ENCODE measurements at places on chromosomes 16 and 17.

DNA sequence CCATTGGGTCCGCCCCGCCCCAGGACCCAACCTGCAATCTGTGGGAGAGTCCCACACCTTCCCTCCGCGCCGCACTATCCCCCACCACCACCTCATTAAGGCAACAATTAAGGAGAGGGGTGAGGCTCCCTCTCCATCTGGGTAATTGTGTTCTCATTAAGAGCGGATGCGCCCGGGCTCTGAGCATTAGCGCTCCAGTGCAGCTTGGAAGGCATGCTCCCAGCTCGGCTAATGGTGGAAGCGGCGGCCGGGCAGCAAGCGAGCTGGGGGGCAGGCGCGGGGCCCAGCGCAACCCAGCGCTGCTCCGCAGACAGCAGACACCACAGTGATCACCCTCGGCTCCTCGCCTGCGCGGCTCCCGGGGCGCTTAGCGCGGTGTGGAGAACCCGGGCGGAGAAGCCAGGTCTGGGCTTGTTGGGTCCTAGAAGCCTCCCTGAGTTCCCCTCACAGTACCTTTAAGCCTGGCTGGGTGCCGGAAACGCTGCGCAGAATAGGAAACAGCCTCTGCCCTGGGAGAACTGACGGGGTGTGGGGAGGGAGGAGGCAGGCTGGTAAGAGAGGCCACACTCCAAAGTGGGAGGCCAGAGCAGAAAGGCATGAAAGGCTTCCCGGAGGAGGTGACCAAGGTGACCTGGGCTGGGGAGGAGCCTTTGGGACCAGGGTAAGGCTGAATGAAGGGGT, 6.4 kb downstream of the CBLN1 start:
- DNase-seq: no peak

DNA sequence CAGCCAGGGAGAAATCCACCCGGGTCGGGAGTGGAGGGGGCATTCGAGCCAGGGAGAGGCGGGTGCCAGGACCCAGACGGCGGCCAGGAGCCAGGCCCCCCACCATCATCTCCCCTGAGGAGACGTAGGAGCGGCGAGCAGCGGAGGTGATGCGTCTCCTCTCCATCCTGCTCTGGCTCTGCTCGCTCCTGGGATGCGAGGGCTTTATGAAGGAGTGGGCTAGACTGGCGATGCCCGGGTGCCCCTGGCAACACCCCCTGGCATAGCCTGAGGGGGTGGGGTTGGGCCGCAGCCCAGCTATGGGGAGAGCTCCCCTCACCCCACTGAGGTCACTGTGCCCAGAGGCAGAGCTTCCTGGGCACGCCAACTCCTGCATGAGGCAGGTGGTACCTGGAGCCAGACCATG, at the start of gene GFAP:
GFAP (minus strand) TSS at position 180 of the 406 bp plus-strand sequence; CDS start at position 166, 14 bp downstream.
- DNase-seq: peak; percentile 16

- no peak for DNase-seq
Observed at GRCh38 chr16:83958137-83958845, 5.3 kb downstream of the OSGIN1 start.

DNA sequence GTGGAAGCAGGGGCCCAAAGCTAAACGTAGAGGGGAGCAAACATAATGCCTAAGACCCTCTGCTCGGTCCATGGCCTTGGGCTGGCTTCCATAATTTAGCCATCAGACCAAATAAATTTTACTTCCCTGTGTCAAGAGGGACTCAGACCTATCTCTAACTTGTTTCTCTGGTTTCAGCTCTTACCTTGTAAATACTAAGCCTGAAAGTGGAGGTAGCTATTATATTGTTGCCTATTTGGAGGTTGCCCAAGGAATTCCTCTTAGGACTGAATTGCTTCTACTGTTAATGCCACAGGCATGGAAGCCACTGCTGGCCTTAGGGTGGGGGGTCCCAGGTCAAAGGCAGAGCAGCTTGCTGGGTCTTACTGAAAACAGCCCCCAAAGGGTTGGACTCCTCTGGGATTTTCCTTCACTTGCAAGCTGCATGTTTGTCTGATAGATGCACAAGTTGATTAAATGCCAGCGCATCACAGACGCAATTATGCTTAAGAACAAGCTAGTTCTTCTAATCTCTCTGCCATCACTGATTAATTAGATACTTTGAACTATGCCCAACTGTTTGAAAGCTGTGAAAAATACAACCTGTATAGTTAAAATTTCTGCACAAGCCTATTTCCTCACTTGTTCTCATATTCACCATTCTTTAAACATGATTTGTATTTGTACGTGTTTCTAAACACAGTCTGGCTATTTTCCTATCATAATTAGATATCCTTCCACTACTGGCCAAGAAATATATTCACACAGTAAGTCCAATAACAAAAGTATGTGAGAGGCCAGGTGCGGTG, 67.9 kb upstream of the HAS3 start:
- no peak for DNase-seq

- no peak for DNase-seq
Observed at GRCh38 chr17:43051969-43052368, 26.9 kb downstream of the RND2 start.

DNA sequence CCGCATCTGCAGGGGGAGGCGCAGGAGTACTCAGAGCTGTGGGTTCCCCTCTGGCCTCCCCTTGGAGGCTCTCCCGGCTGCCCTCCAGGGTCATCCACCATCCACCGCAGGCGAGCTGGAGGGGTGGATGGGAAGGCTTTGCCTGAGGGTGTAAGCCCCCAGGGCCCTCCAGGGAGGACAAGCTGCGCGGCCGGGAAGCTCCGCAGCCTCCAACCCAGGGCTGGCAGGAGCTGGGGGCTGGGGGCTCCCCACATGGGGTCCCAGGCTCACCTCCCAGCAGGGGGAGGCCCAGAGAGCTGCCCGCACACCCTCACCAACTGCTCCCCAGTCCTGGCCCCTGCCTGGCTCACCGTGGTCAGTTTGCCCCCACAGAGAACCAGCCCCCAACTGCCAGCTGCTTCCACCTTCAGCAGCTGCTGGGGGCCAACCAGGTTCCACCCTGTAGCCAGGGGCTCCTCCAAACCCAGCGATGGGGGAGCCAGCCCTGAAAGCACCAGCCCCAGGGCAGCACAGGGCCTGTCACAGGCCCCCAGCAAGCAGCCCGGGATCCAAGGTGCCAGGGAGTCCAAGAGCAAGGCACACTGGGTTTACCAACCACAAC, 19.8 kb upstream of the CHMP6 start:
- no peak for DNase-seq

DNA sequence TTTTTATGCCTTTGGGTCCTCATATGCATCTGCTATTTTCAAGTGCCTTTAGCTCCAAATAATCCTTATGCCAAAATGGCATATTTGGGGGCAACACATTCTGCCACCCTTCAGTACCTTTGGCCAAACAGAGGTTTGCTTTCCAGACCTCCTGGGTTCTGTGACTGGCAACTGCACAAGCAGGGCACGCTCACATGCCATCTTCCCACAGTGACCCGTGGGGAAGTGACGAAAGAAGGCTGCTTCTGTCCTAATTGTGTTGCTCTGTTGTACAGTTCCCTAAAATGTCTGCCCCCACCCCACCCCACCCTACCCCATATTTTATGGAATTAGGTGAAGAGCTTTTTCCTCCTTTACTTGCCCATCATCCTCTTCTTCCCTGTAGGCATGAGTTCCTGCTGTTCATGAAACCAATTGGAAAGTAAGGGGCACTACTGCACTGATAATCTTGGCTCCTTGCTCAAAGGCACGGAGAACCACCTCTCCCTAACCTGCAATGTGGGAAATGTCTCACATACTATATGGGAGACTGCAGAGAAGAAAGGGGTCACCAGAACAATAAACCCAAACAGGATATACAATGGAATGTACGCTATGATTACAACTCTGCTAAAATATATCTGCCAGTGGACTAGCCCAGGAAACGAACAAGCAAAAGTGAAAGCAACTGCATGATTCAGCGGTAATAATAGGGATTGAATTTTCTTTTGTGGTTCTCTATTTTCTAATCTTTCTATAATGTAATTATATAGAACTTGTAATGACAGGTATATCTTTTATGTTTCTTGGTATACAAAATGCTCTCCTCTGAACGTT, 3.3 kb upstream of the SLFN12L start:
- DNase-seq: no peak

DNA sequence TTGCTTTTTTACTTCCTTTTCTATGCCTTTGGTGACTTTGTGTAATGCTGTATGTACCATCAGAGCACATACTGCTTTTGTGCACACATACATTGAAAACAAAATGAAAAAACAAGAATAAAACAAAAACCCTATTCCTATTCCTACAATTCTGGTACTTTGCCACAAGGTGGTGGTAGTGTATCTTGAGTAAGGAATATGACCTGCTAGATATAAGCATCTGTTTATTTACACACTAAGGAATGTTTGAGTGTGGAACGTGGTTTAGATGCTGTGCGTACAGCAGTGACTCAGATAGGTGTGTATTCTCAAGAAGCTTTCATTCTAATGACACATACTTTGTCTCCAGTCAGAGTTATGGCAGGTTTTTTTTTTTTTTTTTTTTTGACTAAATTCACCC, 606.2 kb downstream of the WWOX start:
- no peak for DNase-seq

GRCh38 chr17:55563363-55563762, 52.1 kb upstream of the SMIM36 start:
- no peak for DNase-seq

DNA sequence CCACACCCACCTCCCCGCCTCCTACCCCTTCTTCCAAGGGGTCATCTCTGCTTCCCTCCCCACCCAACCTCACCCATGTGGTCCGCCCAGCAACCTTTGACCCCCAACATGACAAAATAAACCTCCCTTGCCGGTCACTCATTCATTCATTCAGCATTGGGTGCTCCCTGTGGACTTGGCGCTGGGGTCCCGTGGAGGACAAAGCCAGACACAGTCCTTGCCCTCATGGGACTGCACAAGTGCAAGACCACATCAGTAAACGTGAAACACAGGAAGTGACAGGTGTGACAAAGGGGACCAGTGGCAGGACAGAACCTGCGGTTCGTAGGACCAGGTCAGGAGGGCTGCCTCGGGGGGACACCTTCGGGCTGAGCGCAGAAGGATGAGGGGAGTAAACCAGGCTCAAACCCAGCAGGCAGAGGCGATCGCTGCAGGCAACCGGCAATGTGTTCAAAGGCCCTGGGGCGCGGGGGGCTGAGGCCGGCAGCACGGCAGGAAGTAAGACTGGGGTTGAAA, 185.4 kb downstream of the SEC14L1 start:
- peak; percentile 23 for DNase-seq

DNA sequence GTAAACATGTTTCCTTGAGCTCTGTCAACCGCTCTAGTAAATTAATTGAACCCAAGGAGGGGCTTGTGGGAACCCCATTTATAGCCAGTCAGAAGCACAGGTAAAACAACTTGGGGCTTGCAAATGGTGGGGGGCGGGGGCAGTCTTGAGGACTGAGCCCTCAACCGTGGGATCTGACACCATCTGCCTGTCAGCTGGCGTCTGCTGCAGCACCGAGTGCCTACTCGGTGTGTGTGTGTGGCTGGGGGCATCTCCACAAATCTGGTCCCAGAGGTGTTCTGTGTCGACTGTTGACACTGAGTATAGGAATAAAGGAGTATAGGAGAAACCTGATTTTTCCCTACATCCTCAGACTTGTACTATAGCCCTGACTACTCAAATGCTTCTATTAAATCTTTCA, 20.6 kb downstream of the CREBBP start:
- no peak for DNase-seq

DNA sequence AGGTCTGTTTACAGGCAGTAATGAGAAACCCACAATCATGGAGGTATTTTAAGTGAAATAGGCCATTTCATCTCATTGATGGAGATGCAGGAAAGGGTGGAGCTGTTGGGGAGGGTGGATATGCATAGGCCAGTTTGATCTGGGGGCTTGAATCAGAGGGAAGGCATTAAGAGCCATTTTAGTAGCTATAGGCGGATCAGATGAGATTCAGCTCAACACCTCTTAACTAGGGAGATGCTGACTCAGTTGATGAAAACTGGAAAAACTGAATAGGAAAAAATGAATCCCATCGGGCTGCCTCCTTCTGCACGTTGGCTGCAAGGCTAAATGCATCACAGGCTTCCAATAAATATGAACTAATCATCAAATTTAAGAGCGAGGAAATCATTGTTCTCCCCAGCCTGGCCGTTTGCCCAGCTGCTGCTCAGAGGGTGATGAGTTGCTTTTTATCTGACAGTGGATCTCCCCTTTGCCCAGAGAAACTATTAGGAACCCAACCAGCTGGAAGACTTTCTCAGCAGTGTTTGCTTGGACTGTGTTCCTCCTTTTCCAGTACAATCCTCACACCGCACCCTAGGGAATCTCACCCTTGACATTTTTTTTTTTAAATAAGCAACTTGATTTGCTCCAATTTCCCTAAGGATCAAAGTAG, 149.6 kb downstream of the SOX9 start:
- DNase-seq: no peak

DNA sequence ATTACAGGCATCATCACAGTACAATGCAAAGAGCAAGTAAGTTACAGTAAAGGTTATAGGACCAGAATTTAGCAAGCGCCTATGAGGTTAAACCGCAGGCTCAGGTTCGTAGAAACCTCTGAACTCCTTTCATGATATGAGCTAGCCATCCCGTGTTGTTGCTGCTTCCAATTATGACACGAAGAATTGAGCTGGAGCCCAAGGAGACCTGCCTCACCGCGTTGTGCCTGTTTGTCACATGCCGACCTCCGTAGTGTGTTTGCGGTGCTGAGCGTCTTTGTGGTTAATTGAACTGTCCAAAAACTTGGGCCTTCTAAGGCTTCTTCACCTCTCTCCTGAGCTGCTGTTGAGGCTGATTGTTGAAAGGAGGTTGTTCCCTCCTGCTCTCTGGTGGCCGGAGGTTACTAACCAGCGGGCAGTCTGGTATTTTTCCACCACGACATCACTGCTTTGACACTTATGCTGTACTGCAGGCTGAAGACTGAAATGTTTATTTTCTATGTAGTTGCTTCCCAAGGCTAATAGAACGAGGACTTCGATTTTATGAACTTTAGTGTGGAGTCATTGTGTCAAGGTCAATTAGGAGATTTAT, 67.5 kb downstream of the SEC14L1 start:
- peak; percentile 59 for DNase-seq

GRCh38 chr16:89505204-89506112, 2.7 kb upstream of the SPG7 start:
- DNase-seq: peak; percentile 38

GRCh38 chr17:60641126-60641525, 36.5 kb upstream of the BCAS3 start:
- DNase-seq: no peak

GRCh38 chr16:49498666-49499413, 125.2 kb downstream of the C16orf78 start:
- no peak for DNase-seq

GRCh38 chr17:80565343-80566053, 20.9 kb downstream of the RPTOR start:
- DNase-seq: no peak

- DNase-seq: no peak
Observed at GRCh38 chr17:5986644-5987043, 83.5 kb upstream of the WSCD1 start.

GRCh38 chr16:50692999-50693781, at the start of gene NOD2:
Gene NOD2, plus strand, starts transcription at chr16:50693606. Its CDS starts 5,890 bp downstream, at chr16:50699496.
- no peak for DNase-seq
